ENCODE measurements at places on chromosomes 13 and 19.

DNA sequence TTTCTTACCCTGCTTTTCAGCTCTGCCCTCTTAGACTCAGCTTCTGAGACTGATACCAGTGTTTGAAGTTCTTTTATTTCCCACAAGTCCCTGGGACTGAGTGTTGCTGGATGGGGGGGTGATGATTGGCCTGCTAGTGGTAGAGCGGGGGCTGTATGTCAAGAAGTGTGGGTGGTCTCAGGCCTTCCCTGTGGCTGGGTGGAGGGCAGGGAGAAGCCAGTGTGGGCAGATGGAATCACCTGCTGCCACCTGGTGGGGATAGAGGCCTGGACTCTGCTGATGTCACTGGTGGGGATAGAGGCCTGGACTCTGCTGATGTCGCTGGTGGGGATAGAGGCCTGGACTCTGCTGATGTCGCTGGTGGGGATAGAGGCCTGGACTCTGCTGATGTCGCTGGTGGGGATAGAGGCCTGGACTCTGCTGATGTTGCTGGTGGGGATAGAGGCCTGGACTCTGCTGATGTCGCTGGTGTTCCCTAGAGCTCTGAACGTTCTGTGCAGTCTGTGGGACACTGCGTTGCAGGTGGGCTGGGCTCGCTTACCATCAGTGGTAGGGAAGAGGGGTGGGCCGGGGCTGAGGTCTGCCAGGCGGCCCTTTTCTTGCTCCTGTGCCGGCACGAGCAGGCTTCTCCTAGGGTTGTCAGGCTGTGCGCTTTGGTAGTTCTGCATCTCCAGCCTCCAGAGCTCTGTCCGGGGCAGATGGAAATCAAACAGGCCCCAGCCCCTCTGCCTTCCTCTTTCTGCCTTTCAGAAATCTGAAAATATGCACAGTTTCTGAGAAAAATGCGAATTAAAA is 101.3 kb downstream of the ARHGEF7 start:
- DNase-seq = peak; percentile 55

DNA sequence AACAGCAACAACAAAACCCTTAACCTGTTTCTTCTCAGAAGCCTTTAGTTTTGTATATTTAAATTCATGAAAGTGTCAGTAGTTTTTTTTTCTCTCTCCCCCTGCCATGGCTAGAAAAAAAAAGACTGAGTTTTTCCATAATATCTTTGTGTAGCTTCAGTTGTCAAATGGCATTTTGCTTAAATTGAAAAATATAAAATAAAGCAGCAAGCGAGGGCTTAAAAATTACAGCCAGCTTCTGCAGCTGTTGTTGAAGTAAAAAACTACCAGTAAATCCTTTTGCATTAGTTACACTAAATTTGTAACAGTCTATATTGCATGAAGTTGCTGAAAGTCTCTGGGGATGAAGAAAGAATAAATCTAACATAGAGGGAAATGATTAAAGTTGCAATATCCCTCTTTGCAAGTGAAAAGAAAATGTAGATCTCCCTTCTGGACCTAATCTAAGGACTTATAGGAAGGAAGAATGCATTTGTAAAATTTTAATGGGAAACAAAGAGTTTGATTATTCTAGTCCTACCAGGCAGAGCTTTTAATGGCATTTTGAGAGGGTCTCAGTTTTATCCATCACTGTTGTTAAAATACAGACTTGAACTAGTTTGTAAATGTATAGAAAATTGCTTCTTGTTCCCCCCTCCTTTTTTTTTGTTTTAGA is 215.7 kb downstream of the ATP8A2 start:
- DNase-seq = no peak

DNA sequence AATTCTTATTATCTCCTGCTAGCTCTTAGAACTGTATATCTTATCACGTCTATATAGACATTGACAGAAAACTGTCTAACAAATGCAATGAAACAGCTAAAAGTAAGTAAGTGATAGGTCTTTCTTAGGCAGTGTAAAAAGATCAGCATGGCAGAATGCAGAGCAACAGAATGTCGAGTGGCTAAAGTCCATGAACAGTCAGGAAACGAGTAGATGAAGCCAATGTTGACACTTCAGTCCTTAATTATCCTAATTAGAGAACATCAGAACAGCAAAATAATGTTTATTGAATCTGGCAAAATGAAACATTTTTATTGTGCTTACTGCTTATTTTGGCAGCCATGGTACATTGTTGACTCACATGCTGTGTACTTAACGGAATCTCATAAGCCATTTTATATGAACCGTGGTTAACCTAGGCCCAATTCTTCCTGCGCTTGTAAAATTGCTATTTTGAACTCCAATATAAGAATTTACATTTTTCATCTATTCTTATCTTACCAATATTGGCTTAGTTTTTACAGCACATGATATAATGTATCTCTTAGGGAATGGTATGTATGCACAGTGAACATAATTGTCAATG is 748.1 kb downstream of the DACH1 start:
- no peak for DNase-seq

DNA sequence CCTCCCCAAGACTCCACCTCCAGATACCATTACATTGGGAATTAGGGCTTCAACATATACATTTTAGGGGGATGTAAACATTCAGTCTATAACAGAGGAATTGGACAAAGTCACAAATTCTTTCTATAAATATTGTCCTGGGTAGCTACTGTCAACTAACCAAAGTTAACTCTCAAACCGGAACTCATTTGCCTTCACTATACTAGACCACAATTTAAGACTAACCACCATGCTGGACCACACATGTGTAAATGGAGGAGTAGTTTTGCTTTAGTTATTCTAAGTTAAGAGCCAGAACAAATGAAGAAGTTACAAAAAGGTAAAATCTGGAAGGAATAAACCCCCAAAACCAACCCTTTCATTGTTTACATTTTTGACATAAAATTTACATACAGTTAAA is 222.8 kb downstream of the NDFIP2 start:
- DNase-seq = no peak
